ENCODE measurements at places on chromosomes 5 and 9. TPM values are rescaled to one million over a fixed set of nuclear protein-coding genes. Genes with fewer than 3 reads are reported as not detected.

Gene HBEGF
- total RNA-seq: 5.1 TPM

DNA sequence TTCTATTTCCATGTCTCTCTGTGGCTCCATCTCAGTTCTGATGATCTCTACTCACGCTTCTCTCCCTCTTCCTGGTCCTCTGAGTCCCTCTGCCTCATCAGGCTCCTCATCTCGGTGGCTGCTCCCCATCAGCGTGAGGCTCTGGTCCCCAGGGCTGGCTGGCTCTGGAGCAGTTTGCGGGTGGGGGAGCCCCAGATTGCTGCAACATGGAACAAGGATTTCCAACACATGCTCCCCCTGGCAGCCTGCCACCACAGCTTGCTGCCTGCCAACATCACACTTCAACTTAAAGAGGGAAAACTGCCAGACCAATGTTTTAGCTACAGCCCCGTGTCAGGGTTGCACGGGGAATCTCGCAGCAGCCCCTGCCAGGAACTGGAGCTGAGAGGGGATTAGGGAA, 77.2 kb upstream of the NEK6 start:
- H3K4me1 ChIP-seq: no peaks in the 10 kb centered on the region
- H3K36me3 ChIP-seq: no peaks in the 10 kb centered on the region
- H3K4me3 ChIP-seq: no peak overlapping the region
- no peak for DNase-seq
- no peak overlapping the region for H3K27ac ChIP-seq

Gene BARHL1
- total RNA-seq: not detected

- H3K4me1 ChIP-seq: peaks cover 97% of the 10 kb centered on the region
- peak; percentile 63 for DNase-seq
- peak overlapping the region; percentile 60 for H3K4me3 ChIP-seq
- H3K27ac ChIP-seq: peak overlapping the region; percentile 93
- peaks cover 43% of the 10 kb centered on the region for H3K36me3 ChIP-seq
- no peaks in the 10 kb centered on the region for H3K27me3 ChIP-seq
Measured at GRCh38 chr5:119287547-119288111, 68.2 kb upstream of the TNFAIP8 start.

DNA sequence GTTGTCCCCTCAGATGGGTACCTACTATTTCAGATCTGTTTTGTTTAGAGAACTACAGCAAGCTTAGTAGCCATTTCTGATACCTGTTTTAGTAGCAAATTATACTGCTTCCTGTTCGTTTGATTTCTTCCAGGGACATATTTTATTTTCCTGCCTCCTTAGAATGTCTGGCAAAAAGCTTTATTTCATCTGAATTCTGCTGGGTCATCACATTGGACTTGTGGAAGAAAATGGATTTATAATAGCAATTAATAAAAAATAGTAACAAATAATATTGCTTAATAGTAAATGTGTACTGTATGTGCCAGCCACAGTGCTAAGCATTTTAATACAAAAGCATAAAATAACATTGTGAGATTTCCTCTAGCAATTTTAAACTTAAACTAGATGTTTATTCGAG, 79.4 kb downstream of the SH3GL2 start:
- no peak for DNase-seq
- no peaks in the 10 kb centered on the region for H3K27me3 ChIP-seq
- H3K4me1 ChIP-seq: no peaks in the 10 kb centered on the region
- no peak overlapping the region for H3K4me3 ChIP-seq
- H3K36me3 ChIP-seq: no peaks in the 10 kb centered on the region

- peaks cover 2% of the 10 kb centered on the region for H3K27me3 ChIP-seq
- no peaks in the 10 kb centered on the region for H3K4me1 ChIP-seq
- no peak overlapping the region for H3K4me3 ChIP-seq
- peaks cover under 1% of the 10 kb centered on the region for H3K36me3 ChIP-seq
- DNase-seq: no peak
Measured at GRCh38 chr5:110008131-110008530, 318.4 kb downstream of the MAN2A1 start.

Gene TAF1L
- not detected for total RNA-seq

GRCh38 chr5:56676091-56676768, 139.1 kb upstream of the MAP3K1 start:
- no peaks in the 10 kb centered on the region for H3K27me3 ChIP-seq
- no peak overlapping the region for H3K27ac ChIP-seq
- H3K4me1 ChIP-seq: peaks cover 4% of the 10 kb centered on the region
- no peak overlapping the region for H3K4me3 ChIP-seq

- no peaks in the 10 kb centered on the region for H3K27me3 ChIP-seq
- H3K4me3 ChIP-seq: no peak overlapping the region
- H3K36me3 ChIP-seq: no peaks in the 10 kb centered on the region
- peaks cover 14% of the 10 kb centered on the region for H3K4me1 ChIP-seq
- H3K27ac ChIP-seq: no peak overlapping the region
Measured at GRCh38 chr9:21316860-21317259, 11.7 kb upstream of the IFNA5 start.
